SJCRH30 (cell line): ENCODE measurements at places on chromosomes 5 and 9.

DNA sequence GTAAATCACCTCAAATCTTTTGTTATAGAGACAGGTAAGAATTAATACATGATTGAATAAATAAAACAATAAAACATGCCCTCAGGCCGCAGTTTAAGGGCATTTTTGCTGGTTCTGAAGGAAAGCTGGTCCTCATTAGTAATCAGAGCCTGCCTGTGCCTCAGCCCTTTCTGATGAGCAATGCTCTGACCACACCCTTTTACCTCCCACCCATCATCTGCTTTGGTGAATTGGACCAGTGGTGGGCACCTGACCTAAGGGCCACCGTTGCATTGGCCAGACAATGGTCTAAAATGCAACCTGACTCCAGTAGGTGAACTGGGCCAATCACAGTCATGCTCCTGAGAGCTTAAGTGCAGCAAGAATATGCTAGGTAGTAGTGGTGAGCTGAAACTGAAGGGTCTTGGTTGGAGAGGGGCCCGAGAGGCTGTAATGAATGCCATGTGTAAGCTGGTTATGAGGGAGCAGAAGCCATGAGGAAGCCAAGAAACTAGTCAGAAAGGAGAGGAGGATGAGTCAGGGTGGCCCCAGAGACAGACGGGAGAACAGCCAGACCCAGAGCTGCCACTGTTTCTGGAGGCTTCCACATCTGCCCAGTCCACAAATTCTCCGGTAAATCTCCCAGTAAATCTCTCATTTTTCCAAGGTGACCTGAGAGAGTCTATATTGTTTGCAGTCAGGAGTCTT is 45.5 kb upstream of the ZSWIM6 start:
- no peak for DNase-seq

- no peak for DNase-seq
These were observed 77.0 kb upstream of the SMIM32 start for GRCh38 chr5:136269973-136270372.

- peak; percentile 70 for DNase-seq
These were observed 32.7 kb upstream of the DNAH5 start for GRCh38 chr5:13976867-13977830.

- DNase-seq: no peak
These were observed 11.0 kb upstream of the GNPDA1 start for GRCh38 chr5:142023836-142024235.

DNA sequence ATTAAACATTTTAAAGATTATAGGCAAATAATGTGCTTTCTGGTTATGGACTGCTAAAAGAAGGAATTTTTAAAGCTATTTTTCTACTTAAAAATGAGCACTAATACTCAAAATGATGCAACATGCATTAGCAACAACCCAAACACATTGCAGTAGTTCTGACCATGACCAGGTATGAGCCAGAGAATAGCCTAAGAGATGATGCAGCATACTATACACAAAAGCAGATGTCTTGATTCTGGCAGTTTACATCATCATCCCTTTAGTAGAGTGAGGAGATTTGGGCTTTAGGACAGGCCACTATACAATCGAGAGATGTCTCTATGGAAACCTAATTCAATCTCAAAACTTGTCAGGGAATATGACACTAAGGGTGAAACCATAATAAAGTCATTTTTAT is 307.1 kb downstream of the PRR16 start:
- no peak for DNase-seq

DNA sequence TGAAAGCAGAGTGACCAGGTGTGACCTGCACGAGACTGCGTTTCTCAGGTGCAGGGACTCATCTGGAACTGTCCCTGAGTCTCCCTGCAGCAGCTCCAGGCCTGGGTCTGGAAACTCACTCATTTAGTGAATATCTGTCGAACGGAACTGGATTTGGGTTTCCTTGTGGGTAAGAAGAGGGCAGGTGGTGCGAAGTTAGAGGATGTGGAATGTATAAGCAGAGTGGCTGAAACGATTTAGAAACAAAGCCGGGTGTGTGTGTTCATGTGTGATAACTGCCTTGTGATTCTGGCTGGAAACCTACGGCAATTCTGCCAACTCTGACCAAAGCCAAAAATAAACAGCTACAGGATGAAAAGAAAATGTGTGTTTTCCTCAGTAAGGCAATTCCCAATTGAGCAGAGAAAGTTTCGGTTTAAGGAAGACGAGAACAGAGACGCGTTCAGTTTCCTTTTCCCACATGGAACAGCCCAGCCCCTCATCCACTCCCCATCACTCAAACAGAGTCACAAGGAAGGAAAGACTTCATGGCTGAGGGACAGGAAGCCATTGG is 130.3 kb downstream of the NSG2 start:
- no peak for DNase-seq

DNA sequence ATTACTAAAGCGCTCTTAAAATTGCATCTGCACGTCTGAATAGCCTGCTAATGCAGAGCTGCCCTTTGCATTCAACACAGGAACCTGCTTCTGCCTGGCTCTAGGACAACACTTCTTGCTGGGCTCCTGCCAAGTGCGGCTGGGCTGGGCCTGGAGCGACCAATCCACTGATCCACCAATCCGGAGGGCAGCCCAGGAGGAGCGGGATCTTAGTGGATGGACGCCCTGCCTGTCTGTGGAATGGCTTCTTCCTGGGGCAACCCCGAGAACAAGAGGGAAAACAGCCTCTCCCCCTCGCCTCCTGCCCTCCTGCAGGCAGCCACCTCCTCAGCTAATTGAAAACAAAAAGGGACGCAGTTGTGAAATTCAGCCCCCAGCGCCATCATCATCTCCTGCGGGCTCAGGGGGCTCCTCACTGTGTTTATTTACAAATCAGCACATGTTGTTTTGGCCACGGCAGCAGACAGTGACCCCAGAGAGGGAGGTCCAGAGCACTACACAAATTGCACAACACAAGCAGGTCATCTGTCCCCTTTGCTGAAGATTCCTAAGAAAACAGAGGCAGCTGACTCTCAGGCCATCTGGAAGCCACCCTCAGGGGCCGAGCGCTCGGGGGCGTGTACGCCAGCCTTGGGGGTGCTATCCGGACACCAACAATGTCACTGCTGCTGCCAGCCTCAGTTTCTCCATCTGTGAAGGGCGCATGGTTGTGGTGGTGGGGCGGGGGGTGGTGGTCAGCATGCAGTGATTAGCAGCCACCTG is 57.3 kb downstream of the GADD45G start:
- DNase-seq: peak; percentile 99

DNA sequence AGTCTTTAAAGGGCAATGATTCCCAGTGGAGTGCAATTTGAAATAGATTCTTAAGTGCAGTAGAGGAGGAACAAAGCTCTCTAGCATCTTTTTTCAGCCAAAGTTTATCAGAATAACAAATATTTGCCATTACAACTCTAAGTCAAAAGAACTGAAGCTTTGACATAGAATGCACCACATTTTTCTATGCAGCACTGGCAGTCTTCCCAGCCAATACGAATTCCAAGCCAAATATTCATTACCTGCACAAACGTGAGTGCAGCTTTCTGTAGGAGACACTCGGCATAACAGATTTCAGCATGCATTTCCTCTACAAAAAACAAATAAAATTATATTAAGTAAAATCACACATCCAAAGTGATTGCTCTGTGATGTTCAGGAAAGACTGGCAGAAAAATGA is 103.4 kb downstream of the TTC39B start:
- DNase-seq: no peak

GRCh38 chr5:161846746-161847145 is 1.2 kb upstream of the GABRA1 start:
- peak; percentile 10 for DNase-seq

GRCh38 chr5:980001-980588 is 28.5 kb upstream of the NKD2 start:
- DNase-seq: peak; percentile 67

DNA sequence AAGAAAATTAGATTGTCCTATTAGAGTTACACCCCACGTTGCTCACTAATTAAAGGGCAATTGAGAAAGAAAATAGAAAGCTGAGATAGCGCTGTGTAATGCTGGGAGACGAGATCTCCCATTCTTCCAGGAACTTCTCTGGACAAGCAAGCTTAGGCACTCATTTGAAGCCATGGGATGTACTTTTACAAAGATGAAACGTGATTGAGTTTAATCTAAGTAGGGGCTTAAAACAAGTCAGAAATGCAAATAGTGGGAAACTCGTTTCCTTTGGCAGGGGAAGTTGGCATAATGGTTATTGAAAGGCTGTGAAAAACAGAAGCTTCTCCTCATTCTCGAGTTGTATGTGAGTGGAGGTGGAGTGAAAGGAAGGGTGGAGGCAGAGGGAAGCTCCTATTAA is 3.7 kb downstream of the PRDM6 start:
- no peak for DNase-seq

- peak; percentile 17 for DNase-seq
These were observed 57.2 kb downstream of the DENND1A start for GRCh38 chr9:123872710-123873109.

DNA sequence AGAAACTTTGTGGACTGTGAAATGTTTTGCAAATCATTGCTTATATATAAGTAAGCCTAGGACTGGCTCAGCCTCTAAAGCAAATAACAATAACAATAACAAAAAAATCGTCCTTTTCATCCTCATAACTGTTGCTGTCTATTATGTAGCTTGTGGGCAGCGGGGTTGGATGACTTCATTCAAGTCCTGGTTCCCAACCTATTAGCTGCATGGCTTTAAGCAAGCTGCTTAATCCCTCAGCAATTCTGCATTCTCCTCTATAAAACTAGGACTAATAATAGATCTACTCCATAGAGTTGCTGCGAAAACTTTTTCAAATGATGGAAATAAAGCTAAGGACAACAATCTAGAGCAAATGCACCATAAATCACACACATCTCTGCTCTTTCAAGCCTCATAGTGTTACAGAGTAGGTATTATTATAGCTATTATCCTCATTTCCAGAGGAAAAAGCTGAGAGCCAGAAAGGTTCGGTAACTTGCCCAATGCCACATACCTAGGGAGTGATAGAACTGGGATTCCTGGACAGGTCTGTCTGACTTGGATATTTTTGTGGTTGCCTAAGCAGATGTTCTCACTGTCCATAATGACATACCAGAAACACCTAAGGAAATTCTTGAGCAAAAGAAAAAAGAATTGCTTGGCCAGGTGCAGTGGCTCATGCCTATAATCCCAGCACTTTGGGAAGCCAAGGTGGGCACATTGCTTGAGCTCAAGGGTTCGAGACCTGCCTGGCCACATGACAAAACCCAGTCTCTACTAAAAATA is 98.8 kb upstream of the ADRA1B start:
- no peak for DNase-seq

GRCh38 chr5:98635656-98636055 is 137.8 kb upstream of the RGMB start:
- peak; percentile 42 for DNase-seq

- DNase-seq: peak; percentile 48
These were observed 7.4 kb upstream of the SHC3 start for GRCh38 chr9:89185980-89186379.

GRCh38 chr9:108411632-108412031 is 444.2 kb downstream of the ACTL7B start:
- no peak for DNase-seq

GRCh38 chr5:106649031-106649430 is 1021.7 kb downstream of the EFNA5 start:
- DNase-seq: peak; percentile 11

DNA sequence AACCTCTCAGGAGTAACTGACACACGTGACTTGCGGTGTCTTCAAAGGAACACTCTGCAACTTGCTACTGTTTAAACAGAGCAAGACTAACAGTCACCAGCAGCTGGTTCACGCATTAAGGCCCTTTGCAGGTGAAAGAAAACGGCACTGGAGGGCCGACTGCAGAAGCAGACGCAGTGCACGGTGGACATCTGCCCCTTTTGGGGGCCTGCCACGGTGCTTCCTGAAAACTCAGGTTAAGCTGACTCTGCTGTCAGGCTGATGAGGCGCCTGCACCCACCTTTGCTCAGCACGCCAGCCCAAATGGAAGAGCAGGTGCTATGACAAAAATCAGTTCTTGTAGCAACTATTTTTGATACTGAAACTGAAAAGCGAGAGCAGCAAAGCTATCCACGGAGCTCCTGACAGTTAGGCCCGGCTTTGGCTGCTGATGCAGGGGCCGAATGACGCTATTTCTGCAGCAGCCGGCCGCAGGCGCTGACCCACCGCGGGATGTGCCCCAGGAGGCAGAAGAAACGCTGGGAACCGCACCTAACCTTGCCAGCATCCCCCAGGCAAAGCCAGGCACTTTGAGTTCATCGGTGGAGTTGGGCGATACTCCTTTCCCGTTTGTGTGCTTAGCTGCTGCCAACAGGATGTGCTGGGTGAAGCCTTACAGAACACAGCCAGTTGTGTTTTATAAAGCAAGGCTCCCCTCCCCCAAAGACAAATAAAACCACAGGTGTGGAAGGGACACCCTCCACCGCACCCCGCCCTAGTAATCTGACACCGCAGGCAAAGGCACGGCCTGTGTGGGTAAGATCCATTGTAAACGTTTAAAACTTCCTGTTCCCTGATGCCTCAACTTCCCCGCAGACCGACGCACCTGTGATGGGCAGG is 21.1 kb upstream of the TERT start:
- peak; percentile 18 for DNase-seq

- DNase-seq: no peak
These were observed 177.8 kb downstream of the NFIB start for GRCh38 chr9:14136047-14136635.

DNA sequence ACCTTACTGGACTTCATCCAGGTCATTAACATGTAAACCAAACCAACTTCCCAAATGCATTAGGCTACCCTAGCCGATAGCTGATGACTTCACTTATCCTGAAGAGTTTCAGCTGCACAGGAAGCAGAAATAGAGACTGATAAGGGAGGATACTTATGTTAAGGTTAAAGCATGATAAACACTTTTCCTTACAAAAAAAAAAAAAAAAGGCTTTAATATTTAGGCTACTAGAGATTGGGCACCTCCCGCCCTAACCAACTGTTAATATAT is 1.6 kb upstream of the MEF2C start:
- DNase-seq: peak; percentile 67

DNA sequence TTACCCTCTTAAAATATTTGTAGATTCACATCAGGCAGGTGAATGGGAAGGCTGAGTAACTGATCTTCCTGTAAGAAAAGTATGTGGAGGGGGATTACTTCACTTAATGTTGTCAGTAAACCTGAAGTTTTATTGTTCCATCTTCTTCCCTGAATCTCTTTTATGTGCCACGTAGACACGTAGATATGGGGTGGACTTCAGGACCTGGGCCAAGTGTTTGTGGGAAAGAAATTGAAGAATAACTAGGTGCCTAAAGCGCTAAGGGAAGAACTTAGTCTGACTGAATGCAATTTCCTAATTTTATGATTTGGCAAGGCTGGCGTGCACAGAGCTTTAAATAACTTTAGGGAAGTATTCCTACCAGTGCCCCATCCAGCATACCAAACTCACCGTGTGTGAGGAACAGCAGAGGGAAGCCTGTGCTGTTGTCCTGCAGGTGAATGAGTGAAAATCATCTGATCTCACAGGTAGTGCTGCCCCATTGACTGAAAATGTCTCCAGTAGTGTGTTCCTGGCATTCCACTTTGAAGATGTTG is 323.4 kb downstream of the KDM4C start:
- no peak for DNase-seq

- DNase-seq: no peak
These were observed 335.2 kb downstream of the CWC27 start for GRCh38 chr5:65103756-65104440.
